ENCODE measurements at places on chromosomes 2 and 18.

GRCh38 chr2:212033888-212034287 is 504.7 kb downstream of the ERBB4 start:
- DNase-seq = no peak

GRCh38 chr2:60549238-60549927 is 4.1 kb downstream of the BCL11A start:
- no peak for DNase-seq

DNA sequence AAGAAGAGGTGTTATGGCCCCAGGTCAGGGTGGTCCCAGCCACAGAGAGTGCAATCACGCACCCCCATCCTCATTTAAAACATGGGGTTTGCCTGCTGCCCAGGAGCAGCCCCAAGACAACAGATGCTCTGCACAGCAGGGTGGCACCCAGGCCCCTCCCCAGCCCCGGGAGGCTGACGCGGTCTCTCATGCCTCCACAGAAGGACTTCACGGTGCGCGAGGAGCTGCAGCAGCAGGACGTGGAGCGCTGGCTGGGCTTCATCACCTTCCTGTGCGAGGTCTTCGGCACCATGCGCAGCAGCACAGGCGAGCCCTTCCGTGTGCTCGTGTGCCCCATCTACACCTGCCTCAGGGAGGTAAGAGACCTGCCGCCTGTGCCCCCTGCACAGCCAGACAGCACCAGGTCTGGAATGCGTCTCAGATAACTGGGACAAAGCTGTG is 133.7 kb downstream of the SMAD7 start:
- no peak for DNase-seq

- no peak for DNase-seq
These were observed 70.3 kb upstream of the RAB12 start for GRCh38 chr18:8538935-8539334.

DNA sequence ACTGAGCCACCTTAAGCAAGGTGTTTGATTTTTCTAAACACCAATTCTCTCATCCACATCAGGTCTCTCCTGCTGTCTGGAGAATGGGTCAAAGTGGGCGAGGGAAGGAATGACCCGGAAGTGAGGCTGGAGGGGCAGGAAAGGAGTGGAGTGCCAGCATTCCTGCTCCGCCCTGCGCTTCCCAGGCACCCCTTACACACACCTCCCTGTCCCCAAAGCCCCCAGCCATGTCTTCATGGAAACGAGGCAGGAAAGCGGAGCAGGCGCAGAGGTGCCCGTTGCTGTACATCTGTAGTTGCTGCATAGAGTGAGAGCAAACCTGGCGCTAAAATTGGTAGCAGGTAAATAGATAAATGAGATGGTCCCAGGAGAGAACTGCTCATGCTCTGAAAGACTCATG is 27.2 kb upstream of the NT5DC4 start:
- DNase-seq = no peak

DNA sequence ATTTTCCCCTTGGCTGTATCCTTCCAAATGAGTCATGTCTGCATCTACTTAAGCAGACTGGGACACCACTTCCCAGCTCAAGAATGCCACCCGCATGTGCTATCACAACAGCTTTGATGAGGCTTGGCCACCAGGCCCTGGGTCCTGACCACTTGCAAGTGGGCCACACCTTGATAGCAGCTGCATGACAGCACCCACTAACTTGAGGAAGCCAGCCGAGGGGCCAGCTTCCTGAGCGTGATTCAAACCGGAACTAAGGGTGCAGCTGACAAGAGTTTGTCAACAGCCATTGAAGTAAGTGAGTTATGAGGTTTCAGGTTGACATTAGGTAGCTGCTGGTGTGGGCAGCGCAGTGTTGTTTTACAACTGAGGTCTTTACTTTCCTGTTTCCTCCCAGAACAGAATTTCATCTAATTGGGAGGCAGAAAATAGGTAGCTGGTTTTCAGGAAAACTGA is 54.4 kb downstream of the EPHA4 start:
- peak; percentile 19 for DNase-seq

- DNase-seq = peak; percentile 22
These were observed 91.2 kb downstream of the VRK2 start for GRCh38 chr2:58137856-58138255.

DNA sequence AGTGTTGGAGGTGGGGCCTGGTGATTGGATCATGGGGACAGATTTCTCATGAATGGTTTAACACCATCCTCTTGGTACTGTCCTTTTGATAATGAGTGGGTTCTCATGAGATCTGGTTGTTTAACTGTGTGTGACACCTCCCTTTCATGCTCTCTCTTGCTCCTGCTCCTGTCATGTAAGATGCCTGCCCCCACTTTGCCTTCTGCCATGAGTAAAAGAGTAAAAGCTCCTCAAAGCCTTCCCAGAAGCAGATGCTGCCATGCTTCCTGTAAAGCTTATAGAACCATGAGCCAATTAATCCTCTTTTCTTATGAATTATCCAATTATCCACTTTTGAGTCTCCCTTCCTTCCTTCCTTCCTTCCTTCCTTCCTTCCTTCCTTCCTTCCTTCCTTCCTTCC is 317.7 kb downstream of the RDH14 start:
- DNase-seq = no peak

GRCh38 chr2:168639441-168639898 is 163.0 kb upstream of the NOSTRIN start:
- peak; percentile 2 for DNase-seq

DNA sequence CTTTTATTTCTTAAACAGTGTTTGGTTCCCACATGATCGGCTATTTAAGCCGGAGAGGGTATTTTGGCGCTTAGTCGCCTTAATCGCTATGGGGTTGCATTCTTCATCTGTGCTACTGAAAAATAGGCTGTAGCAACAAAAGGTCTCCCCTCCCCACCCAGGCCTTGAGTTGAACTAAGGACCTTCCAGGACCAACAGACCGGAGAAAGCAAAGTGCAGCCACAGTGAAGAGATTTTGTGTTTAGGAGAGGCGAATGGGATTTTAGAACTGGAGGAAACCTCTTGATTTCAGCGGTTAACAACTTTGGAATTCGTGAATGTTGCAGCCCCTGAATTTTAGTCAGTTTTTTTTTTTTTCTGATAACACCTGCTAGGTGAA is 1.4 kb downstream of the ITGA6 start:
- DNase-seq = no peak

DNA sequence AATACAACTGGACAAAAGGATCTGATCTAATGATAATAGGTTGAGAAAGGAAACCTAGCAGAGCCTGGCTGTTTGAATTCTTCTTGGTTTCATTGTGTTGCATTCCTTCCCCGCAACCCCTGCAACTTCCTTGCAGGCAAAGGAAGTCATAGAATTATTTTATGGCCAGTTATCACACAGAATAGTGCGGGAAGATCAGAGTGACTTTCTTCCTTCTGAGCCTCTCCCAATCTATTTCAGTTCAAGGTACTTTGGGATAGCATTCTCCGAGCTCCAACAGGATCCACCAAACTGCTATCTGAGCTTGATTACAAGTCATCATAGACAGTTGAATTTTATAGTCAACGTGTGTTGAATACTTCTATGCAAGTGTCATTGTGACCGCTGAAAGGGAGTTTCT is 441.1 kb downstream of the DCC start:
- DNase-seq = no peak

GRCh38 chr18:54130631-54131030 is 93.8 kb downstream of the MBD2 start:
- no peak for DNase-seq

DNA sequence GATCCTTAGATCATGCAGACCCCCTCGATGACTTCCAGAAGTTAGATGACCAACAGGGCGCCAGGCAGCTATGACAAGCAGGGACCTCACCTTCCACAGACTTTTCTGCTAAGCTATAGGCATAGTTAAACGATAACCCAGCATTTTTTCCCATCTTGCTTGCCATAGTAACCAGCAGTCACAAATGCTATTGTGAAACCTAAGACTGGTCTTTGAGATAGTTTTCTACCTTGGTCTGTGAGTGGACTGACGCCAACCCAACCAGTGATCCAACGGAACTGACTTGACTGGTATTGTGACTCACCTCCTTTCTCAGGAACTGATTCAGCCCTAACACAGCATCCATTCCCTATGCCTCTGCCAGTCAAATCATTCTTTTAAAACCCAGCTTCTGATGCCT is 361.2 kb downstream of the LRRTM4 start:
- no peak for DNase-seq

- DNase-seq = no peak
These were observed 20.6 kb upstream of the GCC2 start for GRCh38 chr2:108428286-108429009.

DNA sequence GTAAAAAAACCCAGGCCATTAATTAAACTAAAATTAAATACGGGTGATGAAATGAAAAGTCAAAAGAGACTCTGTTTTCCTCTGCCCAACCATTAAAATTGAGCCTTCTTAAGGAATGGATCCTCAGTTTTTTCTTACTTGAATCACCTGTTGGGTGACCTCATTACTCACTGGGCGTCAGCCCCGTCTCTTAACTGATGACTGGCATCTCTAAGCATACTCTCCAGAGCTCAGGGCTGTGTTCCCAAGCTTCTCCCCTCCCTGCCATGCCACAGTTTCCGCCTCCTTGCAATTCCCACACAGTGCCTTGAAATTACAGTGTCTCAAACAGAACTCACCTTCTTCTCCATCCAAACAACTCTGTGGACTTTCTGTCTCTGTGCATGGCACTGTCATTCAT is 421.1 kb upstream of the CELF4 start:
- DNase-seq = no peak

- no peak for DNase-seq
These were observed 651.4 kb downstream of the STK39 start for GRCh38 chr2:167595839-167596471.

DNA sequence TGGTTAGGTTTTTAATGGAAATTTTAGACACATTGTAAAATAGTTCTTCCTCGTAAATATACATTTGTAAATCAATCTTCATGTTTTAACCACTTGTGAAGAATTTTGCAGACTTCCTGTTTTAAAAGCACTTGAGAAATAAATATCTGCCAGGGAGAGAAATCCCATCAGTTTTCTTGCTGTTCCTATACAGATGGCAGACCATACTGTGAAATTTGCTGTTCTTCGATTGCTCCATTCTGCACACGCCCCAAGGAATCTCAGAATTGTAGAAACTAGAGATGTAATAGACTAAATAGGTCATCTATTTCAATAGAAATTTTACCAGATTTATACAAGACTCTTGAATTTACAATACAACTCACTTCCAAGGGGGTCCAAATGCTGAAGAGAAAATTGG is 75.8 kb upstream of the PIK3C3 start:
- DNase-seq = no peak

DNA sequence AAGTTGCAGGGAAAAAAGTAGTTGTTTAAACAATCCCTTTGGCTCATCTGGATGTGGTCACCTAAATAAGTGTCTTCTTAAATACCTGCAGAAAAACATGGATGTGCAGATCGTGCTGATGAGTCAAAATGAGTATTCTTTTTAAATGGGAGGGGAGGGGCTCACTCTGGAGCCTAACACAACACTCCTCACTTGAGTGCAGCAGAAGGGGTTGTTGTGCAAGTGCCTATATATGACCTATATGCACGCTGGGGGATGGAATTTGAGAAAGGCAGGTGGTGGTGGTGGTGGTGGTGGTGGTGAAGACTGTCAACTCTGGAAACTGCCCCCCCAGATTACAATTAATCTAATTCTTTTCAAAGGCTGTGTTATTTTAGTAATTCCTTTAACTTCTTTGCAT is 77.9 kb upstream of the FAM124B start:
- no peak for DNase-seq

- DNase-seq = no peak
These were observed 33.0 kb downstream of the ADI1 start for GRCh38 chr2:3486047-3487027.

GRCh38 chr18:70005580-70005979 is 57.9 kb upstream of the CD226 start:
- DNase-seq = no peak

GRCh38 chr18:72452328-72452727 is 91.8 kb downstream of the CBLN2 start:
- no peak for DNase-seq

GRCh38 chr18:45270289-45270771 is 344.9 kb upstream of the SLC14A2 start:
- no peak for DNase-seq

GRCh38 chr18:57035590-57035989 is 111.3 kb upstream of the BOD1L2 start:
- no peak for DNase-seq

DNA sequence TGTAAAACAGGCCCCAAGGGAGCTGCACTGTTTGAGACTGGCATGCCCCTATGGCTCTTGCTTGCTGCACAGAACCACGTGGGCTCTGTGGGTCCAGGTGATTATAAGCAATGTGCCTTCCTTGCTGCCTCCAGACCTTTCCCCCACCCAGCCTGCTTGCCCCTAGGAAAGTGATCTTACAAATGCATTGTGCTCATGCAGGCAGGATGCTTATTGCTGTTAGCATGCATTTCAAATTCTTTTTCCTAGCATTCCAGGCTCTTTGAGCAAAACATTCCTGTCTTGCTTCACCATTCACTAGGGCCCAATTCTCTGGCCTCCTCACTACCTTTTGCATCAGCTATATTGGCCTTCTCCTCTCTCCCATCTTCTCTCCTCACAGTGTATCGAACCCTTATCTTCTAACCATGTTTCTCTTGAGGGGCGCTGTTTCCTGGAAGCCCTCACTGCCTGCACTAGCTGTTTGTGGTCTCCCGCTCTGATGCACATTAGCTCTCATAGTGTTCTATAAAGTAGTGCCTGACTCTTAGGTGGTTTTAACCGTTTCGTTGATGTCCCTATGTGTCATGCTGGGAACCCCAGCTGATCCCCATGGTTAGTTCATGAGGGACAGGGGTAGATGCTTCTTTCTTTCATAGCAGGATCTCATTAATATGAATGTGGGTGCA is 152.9 kb upstream of the EPAS1 start:
- no peak for DNase-seq

GRCh38 chr2:225670111-225670974 is 270.8 kb downstream of the NYAP2 start:
- no peak for DNase-seq

DNA sequence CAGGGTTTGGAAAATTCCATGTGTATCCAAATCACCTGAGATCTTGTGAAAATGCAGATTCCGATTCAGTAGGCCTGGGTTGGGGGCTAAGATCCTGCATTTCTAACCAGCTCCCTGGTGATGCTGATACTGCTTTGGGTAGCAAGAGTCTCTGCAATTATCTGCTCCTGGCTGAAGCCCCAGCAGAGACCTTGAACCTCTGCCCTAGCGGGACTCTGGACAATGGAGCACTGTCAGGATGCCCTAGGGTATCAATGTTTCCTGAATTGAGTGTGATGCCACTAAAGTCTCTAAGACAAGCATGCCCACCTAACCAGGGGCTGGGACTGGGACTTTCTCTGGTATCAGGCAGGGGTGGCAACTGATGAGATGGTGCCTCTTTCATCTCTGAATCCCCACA is 49.4 kb upstream of the KLHL29 start:
- DNase-seq = no peak

GRCh38 chr2:27914805-27915175 is 24.3 kb downstream of the BABAM2 start:
- DNase-seq = no peak

DNA sequence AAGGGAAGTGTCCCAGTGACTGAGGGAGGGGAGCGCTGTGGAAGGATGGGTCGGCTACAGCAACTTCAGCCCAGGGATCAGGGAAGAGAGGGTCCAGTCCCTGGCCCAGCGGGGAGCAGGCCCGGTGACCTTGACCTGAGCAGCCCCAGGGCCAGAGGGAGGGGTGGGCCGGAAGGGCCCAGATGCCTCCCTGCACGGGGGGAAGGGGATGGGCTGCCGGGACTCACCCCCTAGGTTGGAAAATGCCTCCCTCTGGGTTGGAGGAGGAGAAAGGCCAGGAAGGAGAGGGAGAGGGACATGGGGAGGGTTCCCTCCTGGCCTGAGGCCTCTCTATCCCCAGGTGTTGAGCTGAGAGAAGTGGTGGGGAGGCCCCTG is 19.8 kb downstream of the GPC1 start:
- DNase-seq = no peak
